ENCODE measurements at places on chromosomes 16 and 17.

- no peak for DNase-seq
Measured at GRCh38 chr17:41338961-41339485, 11.6 kb downstream of the KRT33A start.

- no peak for DNase-seq
Measured at GRCh38 chr17:68460715-68461114, 3.4 kb upstream of the WIPI1 start.

DNA sequence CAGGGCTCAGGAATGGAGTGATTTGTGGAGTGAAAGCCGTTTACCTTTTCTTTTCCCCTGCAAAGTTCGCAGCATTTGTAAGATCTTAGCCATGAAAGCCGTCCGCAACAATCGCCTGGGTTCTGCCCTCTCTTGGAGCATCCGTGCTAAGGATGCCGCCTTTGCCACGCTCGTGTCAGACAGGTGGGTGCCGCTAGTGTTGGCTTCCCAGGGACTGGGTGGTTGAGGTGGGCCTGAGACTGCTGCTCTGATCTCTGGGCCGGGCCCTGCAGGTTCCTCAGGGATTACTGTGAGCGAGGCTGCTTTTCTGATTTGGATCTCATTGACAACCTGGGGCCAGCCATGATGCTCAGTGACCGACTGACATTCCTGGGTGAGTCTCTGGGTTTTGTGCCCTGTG, 27.3 kb downstream of the NUP85 start:
- DNase-seq: no peak

DNA sequence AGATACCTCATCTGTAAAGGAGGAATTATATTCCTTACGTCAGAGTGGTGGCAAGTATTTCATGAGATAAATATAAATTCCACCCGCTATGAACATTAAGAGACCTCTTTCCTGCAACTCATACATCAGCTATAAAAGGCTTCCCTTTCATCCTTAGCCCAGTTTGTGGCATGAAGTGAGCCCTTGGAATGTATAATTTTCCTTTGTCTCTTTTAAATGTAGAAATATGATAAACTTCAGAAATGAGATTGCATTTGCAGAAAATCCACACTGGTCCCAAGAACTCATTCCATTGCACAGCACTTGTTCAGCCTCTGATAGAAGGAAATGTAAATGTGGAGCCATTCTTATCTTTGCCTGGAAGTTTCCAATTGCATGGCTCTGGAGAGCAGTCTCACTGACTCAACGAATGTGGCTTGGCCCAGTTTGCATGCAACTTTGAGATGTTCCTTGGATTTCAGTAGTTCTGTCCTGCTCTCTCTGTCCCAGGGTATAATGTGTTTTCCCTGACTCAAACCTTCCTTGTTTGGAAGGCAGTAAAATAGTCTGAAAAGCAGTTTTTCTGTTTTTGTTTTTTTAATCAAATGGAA, 746.4 kb downstream of the CDH11 start:
- no peak for DNase-seq

All from activated CD8-positive, alpha-beta memory T cell treated with anti-CD3 and anti-CD28 coated beads for 4 hours (primary cell).